ENCODE measurements at places on chromosomes 2 and 18.

- no peak for DNase-seq
Measured at GRCh38 chr2:99481527-99481926, 8.3 kb downstream of the REV1 start.

GRCh38 chr18:74425161-74425560, 31.9 kb downstream of the DIPK1C start:
- no peak for DNase-seq

GRCh38 chr2:66317268-66317890, 117.5 kb upstream of the MEIS1 start:
- no peak for DNase-seq

- DNase-seq: no peak
Measured at GRCh38 chr2:216739035-216739434, 43.7 kb upstream of the IGFBP5 start.

GRCh38 chr2:7931808-7932207, 750.0 kb upstream of the ID2 start:
- no peak for DNase-seq

GRCh38 chr2:59866436-59866835, 687.0 kb downstream of the BCL11A start:
- DNase-seq: no peak

DNA sequence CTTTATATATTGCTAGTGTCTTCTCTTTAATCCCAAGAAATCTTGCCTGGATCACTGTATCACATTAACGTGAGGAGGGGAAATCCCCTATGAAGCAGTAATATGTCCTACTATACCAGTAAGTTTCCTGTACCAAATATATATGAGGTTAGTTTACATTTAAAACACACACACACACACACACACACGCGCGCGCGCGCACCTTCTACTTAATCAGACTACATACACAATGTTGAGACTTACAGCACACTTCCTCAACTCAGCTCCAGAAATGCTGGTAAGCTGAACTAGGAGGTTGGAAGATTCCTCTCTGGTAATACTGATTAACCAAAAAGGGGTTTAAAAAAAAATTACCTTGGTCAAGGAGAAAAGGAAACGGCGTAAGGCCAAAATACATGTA, 49.3 kb downstream of the USP34 start:
- DNase-seq: no peak

GRCh38 chr2:56229397-56230060, 45.7 kb downstream of the CCDC85A start:
- DNase-seq: no peak

- DNase-seq: no peak
Measured at GRCh38 chr2:9686061-9686460, 55.3 kb upstream of the YWHAQ start.

GRCh38 chr2:6312367-6312766, 553.3 kb downstream of the CMPK2 start:
- no peak for DNase-seq

Data from stimulated activated CD4-positive, alpha-beta T cell treated with anti-CD3 and anti-CD28 coated beads, Interleukin-4, amount 100 ng/mL, for 48 hours (primary cell).